ENCODE measurements at places on chromosomes 1 and 21. TPM values are rescaled to one million over a fixed set of nuclear protein-coding genes. Genes with fewer than 3 reads are reported as not detected.

DNA sequence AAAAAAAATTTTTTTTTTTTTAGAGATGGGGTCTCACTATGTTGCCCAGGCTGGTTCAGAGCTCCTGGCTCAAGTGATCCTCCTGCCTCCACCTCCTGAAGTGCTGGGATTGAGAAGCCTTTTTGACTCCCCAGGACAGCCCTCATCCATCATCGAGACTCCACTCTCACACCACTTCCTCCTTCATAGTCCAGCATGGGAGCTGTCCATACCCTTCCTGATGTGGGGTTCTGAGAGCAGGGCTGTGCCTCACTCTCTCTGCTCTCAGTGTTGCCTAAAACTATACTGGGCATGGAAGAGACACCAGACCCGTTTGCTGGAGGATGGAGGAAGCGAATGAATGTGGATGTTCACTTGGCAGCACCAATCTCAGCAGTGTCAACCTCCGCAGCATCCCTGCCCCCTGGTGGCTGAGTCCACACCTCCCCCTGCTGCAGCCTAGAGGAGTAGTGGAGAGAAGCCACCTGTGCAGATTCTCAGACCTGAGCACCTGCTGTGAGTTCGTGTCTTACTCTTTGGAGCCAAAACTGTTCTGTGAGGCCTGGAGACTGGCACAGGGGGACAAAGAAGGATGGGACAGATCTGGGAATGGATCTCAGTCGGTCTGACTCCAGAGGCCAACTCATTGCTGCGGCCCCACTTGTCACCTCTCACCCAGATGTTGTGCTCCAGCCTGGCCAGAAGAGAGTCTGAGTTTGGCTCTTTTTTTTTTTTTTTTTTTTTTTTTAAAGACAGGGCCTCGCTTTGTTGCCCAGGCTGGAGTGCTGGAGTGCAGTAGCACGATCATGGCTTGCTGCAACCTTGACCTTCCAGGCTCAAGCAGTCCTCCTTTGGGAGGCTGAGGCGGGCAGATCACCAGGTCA, 17.7 kb downstream of the TINAGL1 start:
- DNase-seq: peak; percentile 82

Gene FCRLB
- total RNA-seq: 0.35 TPM

DNA sequence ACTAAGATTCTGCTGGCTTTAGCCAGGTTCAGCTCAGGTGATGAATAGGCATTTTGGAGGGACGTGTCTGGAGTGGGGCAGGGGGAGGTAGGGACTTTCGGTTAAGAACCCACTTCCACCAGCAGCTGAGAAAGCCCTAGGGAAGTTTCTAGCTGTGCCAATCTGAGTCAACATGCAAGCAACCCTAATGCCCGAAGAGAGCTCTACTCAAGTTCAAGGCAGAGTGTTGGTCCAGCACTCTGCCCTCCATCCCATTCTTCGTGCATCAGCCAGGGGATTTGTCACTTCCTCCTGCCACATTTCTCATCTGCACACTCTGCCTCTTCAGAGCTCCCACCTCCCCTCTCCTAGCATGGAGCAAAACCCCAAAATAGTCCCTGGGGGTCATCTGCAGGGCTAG, 208.8 kb downstream of the HIVEP3 start:
- no peak for DNase-seq

Gene NPL
- total RNA-seq: 8.2 TPM

- DNase-seq: no peak
Measured at GRCh38 chr1:170096806-170097340, 22.4 kb upstream of the KIFAP3 start.

- peak; percentile 78 for DNase-seq
Measured at GRCh38 chr1:239816081-239816782, 275.5 kb upstream of the FMN2 start.

Gene LAMC2
- total RNA-seq: 17.4 TPM

All from uterus (tissue), 4 donors.